ENCODE measurements at places on chromosomes 5 and 9.

GRCh38 chr9:112200711-112201110 lies 25.6 kb upstream of the SUSD1 start:
- no peak for DNase-seq

GRCh38 chr9:131874916-131875670 lies 135.2 kb upstream of the RAPGEF1 start:
- no peak for DNase-seq

DNA sequence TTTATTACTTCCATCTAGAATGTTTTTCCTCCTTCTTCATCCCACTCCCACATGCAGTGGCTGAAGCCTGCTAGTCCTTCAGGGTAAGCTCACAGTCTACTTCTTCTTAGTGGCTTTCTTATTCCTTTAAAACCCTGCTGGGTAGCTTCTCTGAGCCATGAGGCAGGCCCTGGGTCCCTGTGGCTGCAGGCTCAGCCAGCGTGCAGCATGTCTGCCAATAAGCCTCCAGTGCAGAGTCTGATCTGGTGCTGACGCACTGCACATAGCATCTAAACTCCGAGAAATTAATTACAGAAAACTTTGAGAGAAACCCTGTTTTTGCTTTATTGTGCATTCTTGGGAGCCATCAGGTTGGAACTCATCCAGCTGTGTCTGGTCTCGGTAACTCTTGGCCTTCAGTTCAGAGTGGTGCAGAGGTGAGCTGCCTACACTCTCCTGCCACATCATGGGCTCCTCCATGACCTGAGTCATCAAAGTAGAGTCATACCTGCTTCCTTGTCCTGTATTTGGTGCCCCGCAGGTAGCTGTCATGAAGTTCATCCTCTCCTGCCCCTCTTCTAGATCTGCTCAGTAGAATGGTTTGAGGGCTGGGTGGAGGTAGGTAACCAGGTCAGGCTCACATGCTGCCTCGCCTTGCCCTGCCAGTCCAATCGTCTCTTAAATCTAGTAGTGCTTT lies 339.4 kb downstream of the KDM4C start:
- no peak for DNase-seq

- DNase-seq = peak; percentile 62
Observed at GRCh38 chr5:113378959-113379541, 55.7 kb downstream of the TSSK1B start.

- DNase-seq = no peak
Observed at GRCh38 chr5:143870362-143870761, 58.4 kb downstream of the HMHB1 start.

DNA sequence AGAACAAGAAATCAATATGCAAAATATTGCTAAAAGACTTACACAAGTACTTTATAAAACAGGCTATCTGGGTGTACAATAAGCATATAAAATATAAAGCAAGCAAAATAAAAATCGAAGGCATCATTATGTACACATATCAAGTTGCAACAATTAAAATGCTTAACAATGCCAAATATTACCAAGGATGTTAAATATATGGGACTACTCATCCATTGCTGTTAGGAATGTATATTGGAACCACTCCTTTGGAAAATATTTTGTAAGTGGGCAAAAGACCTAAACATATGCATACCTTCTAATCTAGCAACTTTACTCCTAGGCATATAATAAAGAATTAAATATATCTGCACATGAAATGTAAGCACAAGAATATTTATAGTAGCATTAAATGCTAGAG lies 632.6 kb upstream of the COX7C start:
- DNase-seq = no peak

DNA sequence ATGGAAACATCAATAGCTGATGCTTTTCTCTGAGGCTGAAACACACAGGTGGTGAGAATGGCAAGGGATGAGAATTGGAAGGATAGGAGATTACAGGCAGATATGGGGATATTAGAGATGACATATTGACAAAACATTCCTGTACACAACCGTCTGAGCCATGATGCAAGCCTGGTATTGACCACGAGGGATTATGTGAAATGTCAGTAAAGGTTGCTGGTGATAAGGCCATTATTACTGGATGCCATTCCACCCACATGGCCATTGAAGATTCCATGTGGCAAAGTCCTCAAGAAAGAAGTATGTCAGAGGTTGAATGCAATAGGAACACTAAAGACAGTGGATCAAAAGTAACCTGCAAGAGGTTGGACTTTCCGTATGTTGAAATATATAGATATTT lies 15.7 kb downstream of the GRAMD2B start:
- no peak for DNase-seq

- DNase-seq = no peak
Observed at GRCh38 chr5:178361657-178362445, 129.2 kb upstream of the PHYKPL start.

GRCh38 chr9:137286975-137287383 lies 9.5 kb downstream of the TOR4A start:
- DNase-seq = peak; percentile 57

DNA sequence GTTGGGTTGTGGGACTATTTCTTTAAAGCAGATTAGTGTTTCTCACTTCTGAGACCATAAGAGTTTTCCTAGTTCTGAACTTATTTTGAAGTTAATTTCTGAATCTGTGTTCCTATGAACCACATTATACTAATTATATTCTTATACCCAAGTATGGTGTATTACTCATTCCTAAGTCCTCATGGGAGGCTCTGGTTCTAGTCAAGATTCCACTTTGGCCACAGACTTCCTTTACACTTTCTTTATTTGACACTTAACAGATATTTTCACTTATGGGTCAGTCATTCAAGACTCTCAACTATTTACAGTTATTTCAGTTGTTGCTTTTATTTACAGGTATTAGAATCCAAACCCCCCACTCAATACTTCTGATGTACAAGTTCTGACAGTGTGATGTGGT lies 937.2 kb upstream of the TYRP1 start:
- no peak for DNase-seq

DNA sequence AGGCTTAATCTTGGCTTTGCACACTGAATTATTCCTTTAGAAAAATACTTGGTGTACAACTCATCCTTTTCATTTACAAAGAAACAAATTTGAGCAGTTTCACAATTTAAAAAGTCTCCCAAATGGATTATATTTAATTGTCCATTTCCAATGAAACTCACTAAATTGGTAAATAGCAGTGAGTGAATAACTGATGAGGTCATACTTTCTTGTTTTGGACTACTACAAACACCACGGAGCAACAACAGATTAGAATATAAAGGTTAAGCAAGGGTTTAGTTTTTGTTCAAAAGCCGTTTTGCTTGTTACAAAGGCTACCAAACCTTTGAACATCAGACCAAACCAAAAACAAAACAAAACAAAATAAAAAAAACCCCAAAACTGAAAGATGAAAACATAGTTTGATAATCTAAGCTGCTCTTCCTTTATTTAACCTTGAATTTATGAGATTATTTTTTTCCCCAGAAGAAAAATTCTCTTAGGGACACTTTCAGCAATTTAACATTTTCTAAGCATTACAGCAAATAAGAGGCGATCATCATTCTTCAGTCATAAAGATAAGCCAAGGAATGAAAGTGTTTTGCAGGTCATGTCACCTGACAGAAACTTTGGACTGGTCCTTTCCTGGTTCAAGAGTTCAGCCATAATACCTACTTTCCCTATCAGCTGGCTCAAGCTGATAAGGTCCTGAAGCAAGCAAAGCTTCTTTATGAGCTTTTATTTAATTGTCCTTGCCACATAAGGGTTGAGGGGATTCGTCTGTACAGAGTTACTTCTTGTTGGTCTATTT lies 99.7 kb upstream of the CDKN2B start:
- DNase-seq = no peak

DNA sequence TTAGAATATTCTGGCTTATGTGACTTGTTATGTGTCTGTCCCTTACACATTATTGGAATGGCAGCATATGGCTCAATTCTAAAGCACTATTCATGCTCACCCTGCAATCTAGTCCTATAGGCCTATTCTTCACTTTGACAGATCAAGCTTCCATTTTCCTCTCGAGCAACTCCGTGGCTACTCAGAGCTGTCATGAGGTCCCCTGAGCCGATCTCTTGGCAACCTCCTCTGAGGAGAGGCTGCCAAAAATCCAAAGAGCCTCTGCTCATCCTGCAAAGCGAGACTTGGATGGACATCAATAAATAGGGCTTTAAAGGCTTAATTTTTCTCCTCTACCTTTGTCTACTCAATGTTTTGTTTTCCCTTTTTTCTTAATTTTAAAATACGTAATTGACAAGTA lies 163.8 kb downstream of the GABRB2 start:
- no peak for DNase-seq

GRCh38 chr5:156794687-156795086 lies 55.4 kb upstream of the PPP1R2B start:
- DNase-seq = no peak

- DNase-seq = no peak
Observed at GRCh38 chr9:137168904-137169856, 671 bp downstream of the LRRC26 start.

DNA sequence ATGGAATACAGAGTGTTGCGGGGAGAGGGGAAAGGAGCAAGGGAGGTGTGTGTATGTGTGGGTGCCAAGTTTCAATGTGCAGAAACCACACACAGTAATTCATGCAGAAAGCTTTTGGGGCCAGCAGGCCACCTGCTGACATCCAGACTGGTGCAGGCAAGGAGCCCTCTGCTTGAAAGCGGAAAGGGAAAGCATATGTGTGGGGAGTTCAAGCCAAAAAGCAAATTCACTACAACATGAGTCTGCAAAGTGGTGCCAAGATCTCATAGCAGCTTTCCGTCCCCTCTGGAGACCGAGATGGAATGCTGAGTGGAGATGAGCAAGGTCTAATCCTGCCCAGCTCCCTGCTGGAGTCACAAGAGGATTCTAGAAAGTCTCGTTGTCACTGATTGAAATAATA lies 159.7 kb upstream of the VLDLR start:
- DNase-seq = no peak

DNA sequence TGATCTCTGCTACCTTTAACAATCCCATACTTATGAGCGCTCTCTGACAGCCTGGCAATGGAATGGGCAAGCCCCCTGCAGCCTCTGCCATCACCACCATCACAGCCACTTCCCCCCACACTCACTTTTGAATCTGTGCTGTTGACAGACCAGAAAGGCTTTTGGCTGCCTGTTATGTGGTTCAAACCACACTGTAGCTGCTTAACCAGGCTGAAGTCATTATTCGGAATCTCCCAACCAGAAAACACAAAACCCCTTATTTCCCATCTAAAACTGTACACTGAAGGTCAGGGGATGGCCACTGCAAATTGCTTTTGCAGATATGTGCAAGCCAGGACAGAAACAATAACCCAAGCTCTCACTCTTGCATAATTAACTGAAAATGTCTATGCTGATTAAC lies 35.8 kb downstream of the PTCH1 start:
- DNase-seq = no peak

DNA sequence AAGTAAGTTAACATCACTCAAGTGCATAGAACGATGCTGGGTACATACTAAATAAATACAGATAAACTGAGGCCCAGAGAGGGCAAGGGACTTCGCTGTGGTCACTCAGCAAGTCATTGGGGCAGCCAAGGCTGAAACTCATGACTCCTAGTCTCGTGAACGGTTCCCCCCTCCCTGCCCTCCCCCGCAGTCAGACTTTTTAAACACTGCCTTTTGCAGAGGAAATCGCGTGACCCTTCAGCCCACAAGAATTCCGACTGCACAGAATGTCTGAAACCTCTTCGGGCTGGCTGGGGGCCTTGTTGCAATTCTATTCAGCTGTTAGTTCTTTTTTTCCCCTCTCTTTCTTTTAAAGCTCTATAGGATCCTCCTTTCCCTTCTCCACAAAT lies 28.1 kb downstream of the NEK6 start:
- peak; percentile 96 for DNase-seq

GRCh38 chr9:84502066-84502465 lies 161.5 kb upstream of the SLC28A3 start:
- peak; percentile 51 for DNase-seq

DNA sequence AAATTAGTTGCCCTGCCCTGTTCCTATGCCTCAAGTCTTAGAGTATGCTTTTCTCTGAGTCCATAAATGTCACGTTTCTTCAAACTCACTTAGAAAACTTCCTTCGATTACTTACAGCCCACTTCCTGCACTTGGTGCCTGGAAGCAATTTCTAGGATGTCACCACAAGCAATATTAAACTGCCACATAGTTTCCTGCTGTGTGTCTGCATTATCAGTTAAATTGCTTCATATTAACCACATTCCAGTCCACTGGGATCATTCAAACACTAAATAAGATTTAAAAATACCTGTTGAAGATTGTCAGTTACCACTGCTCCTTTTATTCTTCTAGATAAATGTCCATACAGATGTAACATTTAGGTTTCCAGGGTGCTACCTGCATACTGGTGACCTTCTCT lies 4.1 kb downstream of the DENND1A start:
- no peak for DNase-seq

DNA sequence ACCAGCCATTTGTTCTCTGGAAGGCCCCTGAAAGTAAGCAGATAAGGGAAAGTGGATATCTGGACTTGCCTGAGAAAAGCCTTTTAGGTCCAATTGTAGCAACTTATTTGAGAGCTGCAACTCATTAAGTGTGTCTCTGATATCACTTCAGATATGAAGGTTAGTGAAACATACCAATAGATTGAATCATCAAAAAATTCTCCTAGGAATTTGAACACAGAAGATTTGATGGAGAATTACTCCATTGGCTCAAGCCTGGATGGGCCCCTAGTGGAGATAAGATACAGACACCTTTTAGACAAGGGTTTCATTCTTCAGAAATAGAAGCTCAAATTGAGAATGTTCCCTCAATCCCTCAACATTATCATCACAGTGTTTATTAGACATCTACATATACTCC lies 356.7 kb downstream of the NDUFS4 start:
- no peak for DNase-seq

- peak; percentile 25 for DNase-seq
Observed at GRCh38 chr9:92706218-92706940, 36.4 kb upstream of the IPPK start.

DNA sequence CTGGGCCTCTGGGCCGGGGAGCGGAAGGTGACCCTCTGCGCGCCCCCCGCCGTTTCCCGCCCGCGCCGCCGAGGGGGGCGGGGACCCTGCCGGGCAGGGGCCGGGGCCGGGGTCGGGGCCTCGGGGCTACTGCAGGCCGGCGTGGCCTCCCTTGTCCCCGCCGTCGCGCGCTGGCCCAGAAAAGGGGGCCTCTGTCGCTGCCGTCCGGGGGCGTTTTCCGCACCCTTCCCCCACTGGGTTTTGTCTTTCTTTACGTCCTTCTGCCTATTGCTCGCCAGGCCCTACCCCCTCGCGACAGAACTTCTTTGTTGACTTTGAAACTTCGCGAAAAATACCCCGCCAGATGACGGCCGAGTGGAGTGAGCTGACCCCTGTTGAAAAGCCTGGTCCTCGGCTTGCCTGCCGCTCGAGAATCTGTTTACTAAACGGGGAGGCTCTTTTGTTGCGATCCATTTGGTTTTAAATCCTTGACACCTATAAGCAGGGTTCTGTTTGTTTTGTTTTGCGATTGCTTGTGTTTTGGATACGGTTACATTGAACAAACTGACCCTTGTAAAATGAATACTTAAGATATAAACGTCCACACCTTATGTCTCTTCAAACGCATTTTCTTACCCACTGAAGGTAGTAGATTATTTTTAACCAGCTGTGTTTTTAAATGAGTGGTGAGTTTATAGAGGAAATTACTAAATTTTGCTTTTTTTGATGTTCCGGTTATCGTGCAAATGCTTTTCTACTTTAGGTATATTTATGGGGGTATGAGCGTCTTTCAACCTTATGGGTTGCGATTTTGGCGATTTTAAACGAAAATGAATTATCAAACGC lies 765 bp downstream of the MARCHF6 start:
- peak; percentile 11 for DNase-seq

- peak; percentile 7 for DNase-seq
Observed at GRCh38 chr5:94793113-94793815, 174.8 kb downstream of the SLF1 start.

GRCh38 chr9:135255841-135256580 lies 168.5 kb downstream of the OLFM1 start:
- no peak for DNase-seq

GRCh38 chr5:10789726-10790125 lies 28.7 kb upstream of the DAP start:
- no peak for DNase-seq

Data from inflammatory macrophage (primary cell).